ENCODE measurements at places on chromosomes 11 and 22.

GRCh38 chr11:128819198-128819597, 47.9 kb downstream of the KCNJ1 start:
- no peak for DNase-seq

DNA sequence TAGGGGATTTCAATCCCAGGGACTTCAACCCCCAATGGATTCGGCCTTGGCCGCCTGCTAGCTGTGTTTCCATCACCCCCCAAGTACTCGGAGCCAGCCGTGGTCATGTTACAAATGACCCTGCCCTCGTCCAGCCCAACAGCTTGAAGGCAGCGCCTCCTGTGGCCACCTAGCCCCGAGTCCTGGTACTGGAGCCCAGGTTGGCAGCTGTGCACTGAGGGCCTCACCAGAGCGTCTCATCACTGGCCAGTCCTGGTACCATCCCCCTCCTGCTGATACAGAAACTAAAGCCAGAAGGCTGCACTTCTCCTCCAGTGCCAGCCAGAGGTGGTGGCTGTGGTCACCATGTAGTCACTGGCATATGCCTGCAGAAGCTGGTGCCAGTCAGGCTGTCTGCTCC, 44.9 kb upstream of the FADD start:
- no peak for DNase-seq

- no peak for DNase-seq
Observed at GRCh38 chr11:35927682-35928081, 16.2 kb upstream of the LDLRAD3 start.

DNA sequence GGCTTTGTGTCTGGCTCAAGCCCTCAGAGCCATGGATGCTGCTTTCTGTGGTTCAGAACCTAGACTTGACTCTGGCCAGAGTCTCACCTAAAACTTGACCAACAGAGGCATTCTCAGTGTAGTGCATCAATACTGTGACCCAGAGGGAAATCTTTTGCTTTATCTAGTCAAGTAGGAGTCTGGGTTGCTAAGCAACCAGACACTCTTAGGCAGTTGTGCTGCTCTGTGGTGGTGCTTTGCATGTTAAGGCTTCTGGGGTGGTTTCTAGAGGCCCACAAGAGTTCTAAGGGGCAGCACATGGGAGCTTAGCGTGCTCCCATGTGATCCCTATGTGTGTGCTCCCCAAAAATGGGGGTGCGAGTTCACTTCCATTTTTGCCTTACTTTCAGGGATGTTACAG, 224.6 kb upstream of the PLET1 start:
- DNase-seq: no peak

GRCh38 chr11:20518323-20518834, 81.0 kb upstream of the SLC6A5 start:
- DNase-seq: no peak

GRCh38 chr22:44661659-44662569, 40.1 kb upstream of the PRR5 start:
- no peak for DNase-seq

DNA sequence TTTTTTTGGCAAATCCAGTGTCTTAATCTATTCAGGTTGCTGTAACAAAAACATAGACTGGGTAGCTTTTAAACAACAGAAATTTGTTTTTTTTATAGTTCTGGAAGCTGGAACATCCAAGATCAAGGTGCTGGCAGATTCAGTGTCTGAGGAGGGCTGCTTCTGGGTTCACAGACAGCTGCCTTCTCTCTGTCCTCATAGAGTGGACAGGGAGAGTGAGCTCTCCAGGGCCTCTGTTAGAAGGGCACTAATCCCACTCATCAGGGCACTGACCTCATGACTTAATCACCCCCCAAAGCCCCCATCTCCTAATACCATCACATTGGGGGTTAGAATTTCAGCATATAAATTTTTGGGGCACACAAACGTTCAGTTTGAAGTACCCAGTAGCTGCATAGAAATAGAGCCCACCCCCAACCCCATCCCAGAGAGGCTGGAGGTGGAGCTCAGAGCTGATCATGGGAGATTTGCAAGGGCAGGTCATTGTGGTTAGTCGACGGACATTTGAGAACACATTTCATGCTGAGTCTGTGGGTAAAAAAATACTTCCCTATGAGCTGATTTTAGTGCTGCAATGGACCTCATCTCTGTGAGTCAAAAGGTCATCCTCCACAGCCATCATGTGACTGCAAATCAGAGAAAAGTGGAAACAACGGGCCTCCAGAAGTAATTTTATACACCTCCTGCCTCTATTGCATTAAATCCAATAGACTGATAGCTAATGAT, 203.1 kb upstream of the CADM1 start:
- no peak for DNase-seq
